Lung (tissue), 17 donors: ENCODE measurements at places on chromosomes 2 and 18. TPM values are rescaled to one million over a fixed set of nuclear protein-coding genes. Genes with fewer than 3 reads are reported as not detected.

DNA sequence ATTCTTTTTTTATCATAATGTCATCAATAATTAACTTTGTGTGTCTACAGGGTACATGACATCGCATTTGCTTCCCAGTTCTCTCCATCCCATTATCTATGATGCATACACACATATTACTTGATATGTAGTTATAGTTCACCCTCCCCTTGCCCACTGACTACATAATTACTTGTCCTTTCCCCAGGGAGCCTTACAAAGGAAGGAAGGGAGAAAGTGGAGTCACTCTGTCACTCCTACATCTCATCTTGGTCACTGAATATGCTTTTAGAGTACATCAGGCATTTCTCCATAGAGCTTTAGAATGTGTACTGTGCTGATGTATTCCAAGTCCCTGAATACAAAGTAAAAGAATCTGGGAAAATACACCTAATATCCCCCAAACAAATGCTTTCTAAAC lies 6.0 kb upstream of the DTNA start:
- DNase-seq, result no peak

GRCh38 chr2:215831296-215831913 lies 181.9 kb downstream of the MREG start:
- DNase-seq, result peak; percentile 90

DNA sequence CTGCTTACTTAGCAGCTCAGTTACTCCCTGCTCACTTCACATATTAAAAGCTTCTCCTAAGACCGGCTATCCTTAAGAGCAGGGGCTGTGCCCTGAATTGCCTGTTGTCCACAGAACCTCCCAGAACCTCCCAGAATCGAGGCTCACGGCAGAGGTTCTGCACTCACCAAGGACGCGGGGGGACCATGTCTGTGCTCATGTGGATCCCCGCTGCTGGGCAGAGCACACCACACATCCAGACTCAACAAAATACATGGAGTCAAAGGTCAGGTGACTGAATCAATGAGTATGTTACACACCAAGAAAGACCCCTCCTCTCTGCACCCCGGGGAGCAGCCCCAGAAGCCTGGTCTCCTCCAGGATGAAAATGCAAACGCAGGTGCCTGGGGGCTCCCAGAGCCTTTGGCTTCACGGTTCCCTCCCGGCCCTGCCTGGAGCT lies 149.0 kb downstream of the MBP start:
- DNase-seq, result no peak

DNA sequence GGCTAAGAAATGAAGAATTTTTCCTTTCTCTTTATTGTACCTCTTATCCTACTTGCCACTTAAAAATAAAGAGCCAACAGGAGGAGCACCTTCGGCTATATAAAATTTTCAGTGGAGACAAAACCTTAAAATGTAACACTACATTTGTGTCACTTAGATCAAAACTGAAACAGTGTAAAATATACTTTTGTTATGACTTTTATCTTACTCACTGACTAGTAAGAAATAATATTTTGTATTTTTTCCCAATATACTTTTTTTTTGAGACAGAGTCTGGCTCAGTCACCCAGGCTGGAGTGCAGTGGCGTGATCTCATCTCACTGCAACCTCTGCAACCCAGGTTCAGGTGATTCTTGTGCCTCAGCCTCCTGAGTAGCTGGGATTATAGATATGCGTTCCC lies 28.3 kb downstream of the KCNJ13 start:
- DNase-seq, result no peak

DNA sequence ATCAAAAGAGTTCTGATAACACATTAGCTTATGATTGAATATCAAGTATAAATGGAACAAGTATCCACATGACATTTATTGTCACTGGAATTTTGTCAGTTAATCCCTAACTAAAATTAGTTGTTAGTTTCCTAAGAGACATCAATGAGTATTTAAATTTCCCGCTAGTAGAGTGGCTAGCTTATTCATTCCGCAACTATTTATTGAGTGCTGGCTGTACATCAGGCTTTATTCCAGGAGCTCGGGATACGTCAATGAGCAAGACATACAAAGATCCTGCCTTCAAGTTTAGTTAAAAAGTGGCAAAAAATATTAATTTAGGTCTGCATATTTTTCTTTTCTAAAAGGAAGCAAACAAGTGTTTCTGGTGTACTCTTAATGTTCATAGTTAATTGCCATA lies 59.3 kb downstream of the PRKRA start:
- no peak for DNase-seq

The TRIB2 gene
- polyA plus RNA-seq, result 21.3 TPM

- no peak for DNase-seq
Measured at GRCh38 chr2:175947073-175947472, 55.0 kb downstream of the LNPK start.
